Spleen (tissue), 13 donors: ENCODE measurements at places on chromosomes 5 and 9. TPM values are rescaled to one million over a fixed set of nuclear protein-coding genes. Genes with fewer than 3 reads are reported as not detected.

GRCh38 chr5:31435730-31436129 is 96.2 kb downstream of the DROSHA start:
- H3K27ac ChIP-seq, result no peak overlapping the region
- no peak overlapping the region for H3K4me3 ChIP-seq
- no peaks in the 10 kb centered on the region for H3K27me3 ChIP-seq
- H3K4me1 ChIP-seq, result no peaks in the 10 kb centered on the region
- DNase-seq, result no peak

GRCh38 chr9:75997206-75997605 is 106.7 kb downstream of the PCSK5 start:
- no peak overlapping the region for H3K27ac ChIP-seq
- DNase-seq, result no peak
- H3K4me1 ChIP-seq, result no peaks in the 10 kb centered on the region
- no peaks in the 10 kb centered on the region for H3K36me3 ChIP-seq
- H3K4me3 ChIP-seq, result no peak overlapping the region

DNA sequence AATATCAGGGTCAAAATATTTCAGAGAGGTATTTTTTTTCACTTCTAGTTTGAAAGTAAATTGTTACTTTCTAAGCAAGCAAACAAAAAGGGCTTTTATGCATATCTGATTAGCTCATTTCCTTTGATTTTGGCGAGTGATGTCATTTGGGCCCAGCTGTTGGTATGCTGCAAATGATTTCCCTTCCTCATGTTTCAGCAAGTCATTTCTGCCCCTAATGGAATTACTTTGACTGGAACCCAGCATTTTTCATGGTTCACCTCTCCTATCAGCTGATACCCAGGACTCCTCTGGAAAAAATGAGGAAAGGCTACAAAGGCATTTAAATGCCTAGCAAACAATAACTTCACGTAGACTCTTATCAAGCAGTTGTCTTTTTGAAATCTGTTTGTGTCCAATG is 500.6 kb downstream of the EBF1 start:
- H3K4me1 ChIP-seq, result no peaks in the 10 kb centered on the region
- H3K27me3 ChIP-seq, result no peaks in the 10 kb centered on the region
- H3K27ac ChIP-seq, result no peak overlapping the region
- no peaks in the 10 kb centered on the region for H3K36me3 ChIP-seq
- no peak for DNase-seq
- no peak overlapping the region for H3K4me3 ChIP-seq

DNA sequence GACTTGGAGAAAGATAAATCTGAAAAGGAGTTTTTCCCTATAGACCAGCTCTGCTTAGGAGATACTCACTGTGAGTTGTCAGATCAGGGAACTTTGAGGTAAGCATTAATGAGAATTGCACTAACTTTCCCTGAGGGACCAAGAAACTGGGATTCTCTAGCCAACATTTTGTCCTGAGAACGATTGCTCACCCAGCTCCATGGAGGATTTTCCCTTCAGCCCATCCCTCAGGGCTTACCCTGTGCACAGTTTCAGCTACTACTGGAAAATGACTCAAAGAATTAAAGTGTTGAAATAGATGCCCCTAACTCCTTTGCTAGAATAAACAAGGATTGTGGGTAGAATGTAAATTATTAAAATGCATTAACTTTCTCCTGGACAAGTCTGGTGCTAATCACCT is 237.2 kb upstream of the IL12B start:
- no peaks in the 10 kb centered on the region for H3K27me3 ChIP-seq
- DNase-seq, result no peak
- H3K4me1 ChIP-seq, result no peaks in the 10 kb centered on the region
- no peak overlapping the region for H3K27ac ChIP-seq
- H3K36me3 ChIP-seq, result no peaks in the 10 kb centered on the region

DNA sequence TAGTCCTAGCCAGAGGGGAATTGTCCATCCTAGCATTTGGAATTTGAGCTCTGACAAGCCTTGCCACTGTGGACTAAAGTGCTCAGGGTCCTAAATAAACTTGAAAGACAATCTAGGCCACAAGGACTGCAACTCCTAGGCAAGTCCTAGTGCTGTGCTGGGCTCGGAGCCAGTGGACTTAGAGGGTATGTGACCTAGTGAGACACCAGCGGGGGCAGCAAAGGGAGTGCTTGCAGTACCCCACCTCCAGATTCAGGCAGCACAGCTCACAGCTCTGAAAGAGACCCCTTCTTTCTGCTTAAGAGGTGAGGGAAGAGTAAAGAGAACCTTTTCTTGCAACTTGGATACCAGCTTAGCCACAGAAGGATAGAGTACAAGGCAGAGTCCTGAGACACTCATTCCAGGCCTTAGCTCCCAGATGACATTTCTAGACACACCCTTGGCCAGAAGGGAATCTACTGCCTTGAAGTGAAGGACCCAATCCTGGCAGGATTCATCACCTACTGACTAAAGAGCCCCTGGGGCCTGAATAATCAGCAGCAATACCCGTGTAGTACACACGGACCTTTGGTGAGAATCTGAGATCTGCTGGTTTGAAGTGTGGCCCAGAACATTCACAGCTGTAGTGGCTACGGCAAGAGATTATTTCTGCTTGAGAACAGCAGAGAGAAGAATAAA is 164.6 kb downstream of the CCDC171 start:
- H3K4me1 ChIP-seq, result no peaks in the 10 kb centered on the region
- no peak overlapping the region for H3K27ac ChIP-seq
- H3K27me3 ChIP-seq, result no peaks in the 10 kb centered on the region
- no peak overlapping the region for H3K4me3 ChIP-seq
- DNase-seq, result no peak

DNA sequence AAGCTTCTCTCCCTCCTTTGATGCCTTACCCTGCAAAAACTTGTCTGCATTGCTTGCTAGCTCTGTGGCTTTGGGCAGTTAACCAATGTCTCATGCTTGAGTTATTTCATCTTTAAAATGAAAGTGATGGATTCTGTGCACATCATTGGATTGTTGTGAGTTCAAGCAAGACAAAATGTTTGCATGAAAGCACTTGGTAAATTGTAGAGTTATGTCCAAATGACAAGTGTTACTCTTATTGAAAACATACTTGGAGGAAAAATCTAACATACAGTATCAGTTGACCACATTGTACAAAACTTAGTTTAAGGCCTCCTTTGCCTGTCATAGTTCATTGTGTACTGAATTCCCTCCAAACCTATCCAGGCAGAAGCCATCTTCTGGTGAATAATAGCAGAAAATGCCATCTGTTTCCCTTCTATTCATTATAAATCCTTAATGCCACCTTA is 30.0 kb downstream of the TGFBR1 start:
- H3K27ac ChIP-seq, result no peak overlapping the region
- no peak for DNase-seq
- H3K27me3 ChIP-seq, result no peaks in the 10 kb centered on the region
- peaks cover 64% of the 10 kb centered on the region for H3K4me1 ChIP-seq

- H3K27ac ChIP-seq, result no peak overlapping the region
- H3K36me3 ChIP-seq, result no peaks in the 10 kb centered on the region
- H3K4me3 ChIP-seq, result no peak overlapping the region
- H3K4me1 ChIP-seq, result no peaks in the 10 kb centered on the region
Observed at GRCh38 chr9:121637713-121638220, 13.7 kb upstream of the DAB2IP start.

- no peak for DNase-seq
- H3K4me3 ChIP-seq, result no peak overlapping the region
- H3K27ac ChIP-seq, result no peak overlapping the region
Observed at GRCh38 chr5:148849461-148849860, 23.1 kb downstream of the ADRB2 start.

- no peak overlapping the region for H3K27ac ChIP-seq
- no peak overlapping the region for H3K4me3 ChIP-seq
- no peaks in the 10 kb centered on the region for H3K4me1 ChIP-seq
- H3K27me3 ChIP-seq, result peaks cover 5% of the 10 kb centered on the region
- no peak for DNase-seq
Observed at GRCh38 chr9:135770203-135770535, 68.2 kb downstream of the KCNT1 start.

DNA sequence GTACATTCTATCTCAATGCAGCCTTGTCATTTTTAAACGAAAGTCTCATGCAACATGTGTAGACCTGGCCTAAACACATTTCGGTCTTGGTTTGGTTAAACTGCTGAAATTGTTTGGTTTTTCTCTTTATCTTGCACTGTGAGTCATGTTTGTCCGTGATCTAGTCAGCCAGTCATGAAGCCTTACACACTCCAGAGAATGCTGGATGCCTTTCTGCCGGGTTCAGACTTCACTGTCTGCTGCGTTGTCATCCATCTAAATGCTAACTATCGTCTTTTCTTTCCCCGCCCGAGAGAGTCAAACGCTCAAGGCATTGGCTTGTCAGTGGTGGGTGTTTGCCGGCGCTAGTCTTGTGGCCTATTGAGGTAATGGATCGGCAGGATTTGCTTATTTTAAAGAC is 1194.6 kb upstream of the WWC1 start:
- no peak for DNase-seq
- no peaks in the 10 kb centered on the region for H3K27me3 ChIP-seq
- no peak overlapping the region for H3K4me3 ChIP-seq
- no peaks in the 10 kb centered on the region for H3K36me3 ChIP-seq
- no peak overlapping the region for H3K27ac ChIP-seq

- no peak overlapping the region for H3K4me3 ChIP-seq
- no peak for DNase-seq
- H3K4me1 ChIP-seq, result peaks cover 75% of the 10 kb centered on the region
- H3K27ac ChIP-seq, result peak overlapping the region; percentile 73
- peaks cover under 1% of the 10 kb centered on the region for H3K36me3 ChIP-seq
Observed at GRCh38 chr9:89473762-89474469, 24.0 kb downstream of the SEMA4D start.

DNA sequence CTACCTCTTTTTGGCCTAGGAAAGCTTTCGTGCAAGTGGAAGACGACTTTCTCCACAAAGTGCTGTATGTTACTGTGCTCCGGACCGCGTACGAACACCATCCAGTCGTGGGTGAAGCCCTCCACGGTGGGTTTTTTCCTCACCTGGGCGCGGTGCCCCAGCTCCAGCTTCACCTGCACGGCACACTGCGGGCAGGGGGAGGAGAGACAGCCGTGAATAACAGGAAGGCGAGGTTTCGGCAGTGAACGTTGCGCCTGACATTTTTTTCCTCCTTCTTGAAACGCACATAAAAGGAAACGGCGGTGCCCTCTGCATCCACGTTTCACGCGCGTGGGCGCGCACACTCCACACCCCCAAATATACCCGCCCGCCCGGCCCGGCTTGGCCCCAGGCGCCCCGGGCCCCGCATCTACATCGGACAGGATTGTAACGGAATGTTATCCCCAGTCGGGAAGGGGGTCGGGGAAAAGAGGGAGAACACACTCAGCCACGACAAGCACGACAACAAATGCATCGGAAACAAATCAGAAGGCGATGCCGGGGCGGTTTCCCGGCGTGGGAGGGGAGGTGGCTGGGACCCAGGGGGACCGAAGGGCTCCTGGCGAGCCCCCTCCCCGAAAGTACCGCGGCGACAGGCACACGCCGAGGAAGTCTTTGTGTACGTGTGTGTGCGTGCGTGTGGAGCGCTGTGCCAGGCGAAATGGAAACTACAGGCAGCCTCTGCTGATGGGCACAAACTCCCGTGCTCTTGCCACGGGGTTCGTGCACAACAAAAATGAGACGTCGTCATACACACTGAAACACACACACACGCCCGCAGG is 1.4 kb downstream of the MLLT3 start:
- DNase-seq, result peak; percentile 86
- peak overlapping the region; percentile 90 for H3K4me3 ChIP-seq
- no peaks in the 10 kb centered on the region for H3K36me3 ChIP-seq
- H3K27me3 ChIP-seq, result no peaks in the 10 kb centered on the region
- H3K27ac ChIP-seq, result peak overlapping the region; percentile 88

- H3K4me1 ChIP-seq, result peaks cover 85% of the 10 kb centered on the region
- H3K4me3 ChIP-seq, result peak overlapping the region; percentile 92
- H3K36me3 ChIP-seq, result peaks cover 89% of the 10 kb centered on the region
Observed at GRCh38 chr5:132485641-132486317, 4.8 kb downstream of the IRF1 start.

DNA sequence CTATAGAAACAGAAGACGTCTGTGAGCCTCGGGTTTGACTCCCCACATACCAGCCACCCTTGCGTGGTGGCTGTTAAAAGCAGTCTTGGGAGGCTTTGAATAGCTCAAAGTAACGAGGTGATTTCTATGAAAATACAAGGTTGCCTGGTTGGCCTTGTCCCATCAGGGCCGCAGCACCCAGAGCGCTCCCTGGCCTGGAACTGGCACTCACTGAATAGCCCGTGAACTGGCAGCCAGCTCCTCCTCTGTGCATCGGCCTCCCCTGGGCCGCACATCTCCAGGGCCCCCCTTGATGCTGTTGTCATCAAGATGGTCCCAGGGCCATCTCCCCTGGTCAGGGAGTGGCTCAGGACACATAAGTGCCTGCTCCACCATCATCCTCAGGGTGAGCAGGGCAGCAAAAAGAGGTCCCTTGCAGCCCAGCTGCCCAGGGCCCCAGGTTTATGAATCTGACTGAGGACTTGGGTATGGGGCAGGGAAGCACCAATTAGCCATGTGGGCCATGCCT is 144.6 kb upstream of the PPP1R26 start:
- no peak for DNase-seq
- H3K27me3 ChIP-seq, result no peaks in the 10 kb centered on the region
- H3K4me1 ChIP-seq, result no peaks in the 10 kb centered on the region
- no peak overlapping the region for H3K4me3 ChIP-seq

DNA sequence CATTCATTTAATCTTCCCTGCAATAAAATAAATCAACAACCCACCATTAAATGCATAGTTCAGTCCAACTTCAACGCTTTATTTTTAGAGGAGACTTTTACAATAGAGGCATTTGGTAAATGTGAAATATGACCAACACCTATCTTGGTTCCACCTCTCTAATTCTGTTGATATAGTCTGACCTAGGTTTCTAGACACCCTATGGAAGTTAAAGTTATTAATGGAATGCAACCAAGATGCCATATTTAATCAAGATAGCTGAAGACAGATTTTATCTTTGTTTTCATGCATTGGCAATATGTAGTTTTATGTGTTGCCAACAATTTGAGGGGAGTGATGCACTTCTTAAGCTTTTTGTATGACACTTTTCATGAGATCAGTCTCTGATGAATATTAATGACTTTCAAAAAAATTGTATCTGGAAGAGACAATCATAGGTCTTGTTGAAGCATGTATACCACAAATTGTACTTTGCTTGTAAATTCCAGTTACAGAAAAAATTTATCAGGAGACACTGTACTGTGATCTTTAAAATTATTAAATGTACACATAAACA is 101.7 kb upstream of the IFNK start:
- H3K4me3 ChIP-seq, result no peak overlapping the region
- H3K27ac ChIP-seq, result no peak overlapping the region
- H3K27me3 ChIP-seq, result no peaks in the 10 kb centered on the region

DNA sequence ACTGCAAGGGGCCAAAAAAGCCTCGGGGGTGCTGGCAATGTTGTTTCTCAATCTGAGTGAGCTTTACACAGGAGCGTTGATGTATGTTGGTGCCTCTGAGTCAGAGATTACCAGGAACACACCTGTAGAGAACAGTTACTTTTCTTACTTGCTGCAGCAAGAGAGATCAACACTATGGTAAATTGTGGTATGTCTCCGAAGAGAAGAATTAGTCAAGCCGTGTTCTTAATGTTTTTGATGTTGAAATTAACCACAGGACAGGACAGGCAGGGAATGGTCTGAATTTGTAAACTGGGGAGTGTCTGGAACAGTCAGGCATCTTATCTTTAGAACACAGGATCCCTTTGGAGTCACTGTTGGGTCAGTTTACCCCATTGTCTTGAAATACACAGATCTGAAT is 285.7 kb downstream of the DNAH5 start:
- no peaks in the 10 kb centered on the region for H3K36me3 ChIP-seq
- H3K27me3 ChIP-seq, result no peaks in the 10 kb centered on the region
- H3K27ac ChIP-seq, result no peak overlapping the region
- no peak overlapping the region for H3K4me3 ChIP-seq
- H3K4me1 ChIP-seq, result no peaks in the 10 kb centered on the region

The KCNIP1 gene
- polyA plus RNA-seq, result 0.86 TPM

The DRD1 gene
- 0.03 TPM for polyA plus RNA-seq

The QRFP gene
- not detected for polyA plus RNA-seq

The UBAC1 gene
- polyA plus RNA-seq, result 45.3 TPM

The OR5C1 gene
- not detected for polyA plus RNA-seq

The PCDHAC1 gene
- polyA plus RNA-seq, result 0.17 TPM

The SYK gene
- 42.6 TPM for polyA plus RNA-seq

The CCL28 gene
- polyA plus RNA-seq, result 4.0 TPM

The SLC36A2 gene
- polyA plus RNA-seq, result 0.02 TPM
